ENCODE measurements at places on chromosomes 3 and 15. TPM values are rescaled to one million over a fixed set of nuclear protein-coding genes. Genes with fewer than 3 reads are reported as not detected.

RPUSD2 gene
- total RNA-seq: 11.1 TPM

RETNLB gene
- not detected for total RNA-seq

PTX3 gene
- total RNA-seq: 219 TPM

ALDH1A2 gene
- total RNA-seq: 57.0 TPM

AADACL2 gene
- total RNA-seq: not detected

CEMIP gene
- 0.26 TPM for total RNA-seq

GP5 gene
- total RNA-seq: 0.13 TPM

DUOXA1 gene
- not detected for total RNA-seq

ANKRD34C gene
- not detected for total RNA-seq

Measured in dermis microvascular lymphatic vessel endothelial cell (primary cell).